Globus pallidus (tissue), 1 donor: ENCODE measurements at places on chromosomes 5 and 9.
A peak's percentile ranks its signal among the peaks of the same experiment; 100 is the strongest.

- no peak for DNase-seq
Observed at GRCh38 chr9:103799959-103800358, 294.1 kb upstream of the SMC2 start.

DNA sequence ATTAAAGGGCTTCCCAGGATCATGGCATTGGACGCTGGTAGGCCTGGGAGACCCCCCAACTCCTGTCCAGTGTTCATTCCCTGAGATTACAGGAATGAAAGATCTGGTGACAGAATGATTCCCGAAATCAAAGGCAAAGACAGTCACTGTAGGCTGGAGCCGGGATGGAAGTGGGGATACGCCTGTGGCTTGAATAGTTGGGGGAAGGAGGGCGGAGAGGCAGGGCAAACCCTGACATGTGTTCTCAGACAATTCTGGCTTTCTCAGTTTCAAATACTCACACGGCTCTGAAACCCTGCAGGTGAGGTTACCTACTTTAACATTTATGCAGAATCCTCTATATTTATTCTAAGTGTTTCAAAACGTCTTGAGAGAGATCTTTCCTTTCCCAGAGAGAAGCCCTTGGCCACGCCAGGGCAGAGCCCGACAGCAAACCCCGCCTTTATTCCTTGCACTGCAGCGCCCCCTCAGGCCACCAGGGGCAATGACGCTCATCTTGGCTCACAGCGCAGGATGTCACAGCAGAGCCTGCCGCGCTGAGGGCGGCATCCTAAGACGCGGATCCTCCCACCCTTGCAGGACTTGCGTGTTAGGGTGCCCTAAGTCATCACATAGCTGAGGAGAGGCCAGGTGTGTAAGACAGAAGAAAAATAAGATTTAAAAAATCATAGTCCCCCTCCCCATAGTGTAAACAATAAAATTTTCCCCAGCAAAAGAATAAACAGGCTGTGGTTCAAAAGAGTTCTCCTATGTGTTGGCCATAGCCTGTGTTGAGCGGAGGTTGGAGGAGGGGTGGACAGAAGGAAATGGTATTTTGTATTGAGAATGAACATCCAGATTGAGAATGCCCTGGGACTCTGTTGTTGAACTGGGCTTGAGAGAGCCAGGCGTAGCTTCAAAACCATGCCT, 284.5 kb downstream of the NTRK2 start:
- DNase-seq = peak; percentile 88

- no peak for DNase-seq
Observed at GRCh38 chr5:180498378-180498777, 4.2 kb downstream of the CNOT6 start.

DNA sequence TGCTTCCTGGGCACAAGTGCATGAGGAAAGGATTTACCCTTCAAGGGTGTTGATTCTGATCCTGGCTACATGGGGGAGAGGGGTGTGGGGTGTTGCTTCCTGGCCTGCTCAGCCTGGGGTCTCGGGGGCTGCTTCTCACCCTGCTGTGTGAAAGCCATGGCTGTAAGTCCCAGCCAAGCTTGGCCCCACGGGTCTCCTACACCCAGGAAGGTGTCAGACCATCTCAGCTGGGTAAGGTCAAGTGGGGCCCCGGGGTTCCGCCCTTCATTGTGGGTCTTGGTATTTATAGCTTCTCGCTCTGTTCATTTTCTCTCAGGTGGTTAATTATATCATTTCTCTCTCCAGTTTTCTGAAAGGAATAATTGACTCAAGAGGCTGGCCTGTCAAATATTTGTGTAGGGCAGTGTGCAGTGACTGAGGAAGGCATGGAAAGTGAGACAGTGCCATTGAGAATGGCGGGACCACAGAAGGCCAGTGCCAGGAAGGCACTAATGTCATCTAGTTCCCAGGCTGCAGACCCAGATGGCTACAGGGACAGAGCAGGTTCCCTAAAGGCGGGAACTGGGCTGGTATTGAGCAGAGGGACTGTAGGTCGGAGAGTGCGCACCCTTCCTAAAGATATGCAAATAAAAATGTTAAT, 126.0 kb downstream of the FOXD1 start:
- DNase-seq = no peak

DNA sequence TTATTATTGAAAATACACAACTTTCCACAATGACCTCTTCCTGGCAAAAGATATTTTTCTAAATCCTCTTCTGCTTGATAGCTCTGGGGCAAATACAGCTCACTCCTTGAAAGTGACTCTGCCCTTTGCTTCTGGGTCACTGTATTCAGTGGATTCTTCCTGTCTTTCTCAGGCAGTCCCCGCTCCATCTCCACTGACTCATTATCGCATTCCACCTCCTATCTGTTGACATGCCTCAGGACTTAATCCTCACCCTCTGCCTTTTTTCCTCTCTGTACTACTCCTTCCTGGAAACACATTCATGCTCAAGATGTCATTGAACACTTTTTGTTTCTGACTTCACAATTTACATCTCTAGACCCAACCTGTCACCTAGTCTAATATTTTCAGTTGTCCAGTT, 8.4 kb upstream of the RGS7BP start:
- no peak for DNase-seq

DNA sequence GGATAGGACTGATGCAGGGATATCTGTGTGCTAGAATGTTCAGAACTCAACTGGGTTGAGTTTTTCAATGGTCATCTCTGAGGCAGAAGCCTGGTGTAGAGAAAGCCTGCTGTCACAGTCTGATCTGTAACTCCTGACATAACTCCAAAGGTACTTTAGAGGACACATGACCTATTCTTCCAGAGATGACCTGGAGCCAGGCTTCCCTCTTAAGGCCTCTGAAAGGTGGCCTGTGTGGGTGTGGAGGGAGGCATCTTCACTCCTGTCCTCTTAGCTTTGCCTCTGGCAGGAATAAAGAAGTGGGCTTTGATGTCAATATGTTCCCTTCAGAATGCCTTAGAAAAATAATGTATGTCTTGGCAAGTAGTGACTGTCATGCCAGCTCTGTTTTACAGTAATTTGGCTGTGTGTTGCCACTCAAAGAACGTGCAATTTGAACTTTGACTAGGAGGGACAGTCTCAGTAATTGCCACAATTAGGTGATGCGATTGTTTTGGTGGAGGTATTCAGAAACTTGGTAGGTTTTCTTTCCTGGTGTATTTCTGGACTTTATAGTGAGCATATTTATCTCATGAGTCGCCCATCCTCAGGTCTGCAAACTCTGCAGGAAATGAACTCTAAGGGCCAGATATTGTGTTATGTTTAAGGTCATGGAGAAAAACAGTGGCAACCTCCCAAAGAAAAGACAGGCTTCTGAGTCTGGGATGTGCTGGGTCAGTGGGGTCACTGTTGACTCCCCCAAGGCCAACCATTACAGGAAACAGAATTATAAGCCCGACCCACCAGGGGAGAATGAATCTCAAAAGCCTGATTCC, 3.2 kb upstream of the C5orf63 start:
- DNase-seq = no peak

GRCh38 chr9:21985964-21986667, 8.1 kb downstream of the CDKN2A start:
- DNase-seq = no peak

GRCh38 chr5:434443-435146, 8.4 kb upstream of the EXOC3 start:
- DNase-seq = no peak

- DNase-seq = no peak
Observed at GRCh38 chr5:73564018-73564417, 1.4 kb downstream of the ANKRA2 start.
